ENCODE measurements at places on chromosomes 3 and 15.

DNA sequence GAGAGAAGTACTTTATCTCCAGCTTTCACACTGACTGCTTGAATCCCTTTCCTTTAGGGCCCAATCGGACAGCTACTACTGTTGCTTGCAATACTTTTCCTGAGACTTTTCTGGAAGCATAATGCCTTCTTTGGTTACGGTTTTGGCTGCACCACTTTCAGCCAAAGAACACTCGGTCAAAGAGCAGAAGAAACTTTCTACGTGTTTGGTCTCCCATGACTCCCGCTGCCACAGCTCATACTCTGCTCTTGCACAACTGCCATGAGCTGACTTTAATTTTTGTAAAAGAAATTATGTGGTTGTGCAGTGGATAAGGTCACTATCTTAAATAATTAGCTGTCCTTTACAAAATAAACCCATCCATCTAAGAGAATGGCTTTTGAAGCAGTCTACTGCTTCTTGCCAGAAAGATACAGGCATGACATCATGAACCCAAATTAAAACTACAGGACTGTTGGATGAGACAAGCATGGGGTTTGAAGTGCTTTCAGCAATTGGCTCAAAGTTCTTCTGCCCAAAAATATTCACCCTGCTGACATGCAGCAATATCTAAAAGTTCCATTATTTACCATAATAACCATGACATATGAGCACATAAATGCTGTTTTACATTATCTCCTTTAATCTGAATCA, 42.0 kb downstream of the PROS1 start:
- no peak for DNase-seq

DNA sequence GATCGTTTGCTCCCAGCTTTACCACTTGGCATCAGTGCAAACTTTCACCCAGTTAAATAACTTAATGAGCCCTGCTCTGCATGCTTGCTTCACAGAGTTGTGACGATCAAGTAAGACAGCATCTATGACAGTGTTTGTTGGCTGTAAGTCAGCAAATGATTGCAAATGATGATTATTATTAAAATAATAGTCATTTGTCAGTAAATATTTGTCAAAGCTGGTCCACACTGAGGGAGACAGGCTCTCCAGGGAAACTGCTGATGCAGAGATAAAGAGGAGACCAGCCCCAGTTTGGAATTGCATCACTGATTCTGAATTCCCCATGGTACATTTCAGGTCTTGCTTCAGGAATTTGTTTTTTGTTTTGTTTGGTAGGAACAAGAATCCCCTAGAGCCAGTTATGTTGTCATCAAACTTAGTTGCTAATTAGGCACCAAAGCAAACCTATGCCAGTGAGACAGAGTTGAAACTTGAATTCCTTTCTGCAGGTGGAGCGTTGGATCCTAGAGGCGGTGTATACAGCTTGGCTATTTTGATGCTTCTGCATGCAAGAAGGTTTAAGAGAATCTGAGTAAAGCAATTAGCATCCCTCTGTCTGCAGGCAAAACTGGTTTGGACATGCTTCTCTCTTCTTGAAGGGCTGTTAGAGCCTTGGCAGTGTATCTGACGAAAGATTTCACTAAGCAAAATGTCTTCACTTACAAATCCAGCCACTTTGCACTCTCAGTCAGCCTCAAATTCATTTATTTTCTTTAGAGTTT, 338.6 kb upstream of the TPRG1 start:
- no peak for DNase-seq

- no peak for DNase-seq
These were observed 299.8 kb downstream of the LPP start for GRCh38 chr3:188453431-188454384.

- DNase-seq: no peak
These were observed 2.8 kb upstream of the GLB1 start for GRCh38 chr3:33099701-33100100.
